ENCODE measurements at places on chromosomes 6 and 20.

- DNase-seq = no peak
Observed at GRCh38 chr6:8269872-8270454, 165.4 kb downstream of the SLC35B3 start.

GRCh38 chr20:50387996-50388332 lies 122.2 kb upstream of the PTPN1 start:
- no peak for DNase-seq

- no peak for DNase-seq
Observed at GRCh38 chr20:62881662-62882395, 20.2 kb upstream of the TCFL5 start.

DNA sequence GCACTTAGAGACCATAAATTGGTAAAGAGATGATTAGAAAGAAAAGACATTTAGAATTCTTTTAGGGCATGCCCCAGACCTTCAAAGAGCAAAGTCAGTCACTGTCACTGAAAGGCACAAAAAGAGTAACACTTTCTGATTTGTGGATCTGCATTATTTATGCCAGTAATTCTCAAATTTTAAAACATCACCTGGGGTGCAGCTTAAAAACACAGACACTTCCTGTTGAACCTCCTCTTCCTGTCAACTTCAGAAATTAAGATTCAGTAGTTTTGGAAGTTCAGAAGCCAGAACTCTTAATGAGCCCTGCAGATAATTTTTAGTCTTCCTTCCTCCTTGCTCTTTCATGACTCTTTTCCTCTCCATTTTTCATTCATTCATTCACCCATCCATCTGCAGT lies 137.5 kb downstream of the NRN1 start:
- DNase-seq = no peak

GRCh38 chr6:45664707-45665106 lies 287.0 kb upstream of the SUPT3H start:
- DNase-seq = no peak

DNA sequence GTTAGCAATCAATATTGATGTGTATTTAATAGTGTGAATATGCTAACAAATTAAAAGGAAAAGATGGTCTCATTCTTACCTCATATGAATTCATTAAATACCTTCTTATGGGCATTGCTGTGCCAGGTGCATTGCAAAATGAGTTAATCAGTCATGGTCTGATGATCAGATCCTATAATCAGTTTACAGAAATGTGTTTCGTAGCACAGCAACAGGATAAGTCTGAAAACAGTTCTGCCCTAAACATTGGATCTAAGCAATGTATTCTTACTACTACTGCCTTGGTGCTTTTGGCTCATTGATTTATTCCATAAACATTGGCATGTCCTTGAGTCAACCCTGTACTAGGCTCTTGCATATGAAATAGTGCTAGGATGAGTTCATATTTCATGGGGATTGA lies 417.0 kb upstream of the JAG1 start:
- no peak for DNase-seq

DNA sequence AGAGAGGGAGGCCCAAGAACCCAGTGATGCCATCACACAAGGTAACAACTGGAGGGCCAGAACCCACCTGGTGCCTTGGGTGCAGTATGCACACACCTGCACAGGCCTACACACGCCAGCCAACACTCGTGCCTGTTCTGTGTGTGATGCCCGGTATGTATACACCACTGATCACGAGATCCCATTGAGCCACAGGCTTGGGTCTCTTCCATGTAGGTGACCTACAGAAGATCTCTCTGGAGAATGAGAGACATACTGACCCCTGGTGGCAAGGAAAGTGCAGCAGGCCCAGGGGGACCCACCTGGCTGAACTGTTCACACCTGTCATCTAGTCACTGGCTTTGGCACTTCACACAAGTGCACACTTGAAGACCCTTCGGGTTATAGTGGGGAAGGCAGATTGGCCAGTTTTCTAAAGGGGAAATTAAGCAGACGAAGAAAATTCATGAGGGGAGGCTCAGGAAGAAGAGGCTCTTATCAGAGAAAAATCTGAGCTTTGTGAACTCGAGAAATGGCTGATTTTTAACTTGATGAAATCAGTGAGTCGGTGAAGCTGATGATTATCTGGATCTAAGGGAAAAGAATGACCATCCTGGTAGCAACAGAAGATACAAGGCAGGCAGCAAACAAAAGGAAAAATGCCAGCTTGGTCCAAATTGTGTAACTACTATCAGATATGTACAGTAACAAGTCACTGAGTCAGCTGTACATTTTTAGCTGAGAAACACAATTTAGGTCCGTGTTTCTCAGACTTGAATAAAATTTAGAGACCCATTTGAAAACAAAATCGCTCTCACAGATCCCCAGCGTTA lies 69.1 kb upstream of the PBOV1 start:
- DNase-seq = peak; percentile 43

- DNase-seq = no peak
Observed at GRCh38 chr20:45917790-45918141, 5.8 kb upstream of the PLTP start.

DNA sequence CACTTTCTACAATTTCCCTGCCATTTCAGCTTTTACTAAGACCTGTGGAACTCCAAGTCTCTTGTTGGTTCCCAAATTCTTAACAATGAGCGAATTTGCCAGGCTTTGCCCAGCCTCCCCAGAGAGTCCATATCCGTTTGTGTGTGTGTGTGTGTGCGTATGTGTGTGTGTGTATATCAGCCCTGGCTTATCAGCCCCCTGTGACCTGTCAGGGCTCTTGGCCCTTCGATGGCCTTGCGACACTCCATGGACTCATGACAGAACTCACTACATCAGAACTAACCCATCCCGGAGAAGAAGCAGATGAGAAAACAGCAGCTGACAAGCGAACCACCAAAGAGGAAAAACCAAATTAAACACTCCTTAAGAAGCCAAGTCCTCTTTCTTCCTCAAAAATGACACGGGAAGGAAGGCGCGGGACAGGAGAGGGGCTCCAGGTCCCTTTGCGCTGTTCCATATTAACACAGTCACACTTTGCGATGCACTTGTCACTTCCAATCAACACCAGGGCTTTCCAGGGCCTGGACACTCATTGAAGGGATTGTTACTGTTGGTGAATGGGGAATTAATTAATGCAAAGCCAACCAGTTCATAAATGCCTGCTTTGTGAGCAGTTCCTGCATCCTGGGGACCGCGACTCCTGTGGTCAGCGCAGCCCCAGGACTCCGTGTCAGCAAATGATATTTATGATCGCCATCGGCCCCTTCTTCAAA lies 524.0 kb downstream of the CD83 start:
- no peak for DNase-seq

- DNase-seq = no peak
Observed at GRCh38 chr20:4151342-4151741, 136.0 kb upstream of the RNF24 start.

- peak; percentile 15 for DNase-seq
Observed at GRCh38 chr6:42449917-42450476, 1.7 kb downstream of the TRERF1 start.

Measured in CD4-positive, alpha-beta T cell (primary cell).